ENCODE measurements at places on chromosomes 12 and 14.

DNA sequence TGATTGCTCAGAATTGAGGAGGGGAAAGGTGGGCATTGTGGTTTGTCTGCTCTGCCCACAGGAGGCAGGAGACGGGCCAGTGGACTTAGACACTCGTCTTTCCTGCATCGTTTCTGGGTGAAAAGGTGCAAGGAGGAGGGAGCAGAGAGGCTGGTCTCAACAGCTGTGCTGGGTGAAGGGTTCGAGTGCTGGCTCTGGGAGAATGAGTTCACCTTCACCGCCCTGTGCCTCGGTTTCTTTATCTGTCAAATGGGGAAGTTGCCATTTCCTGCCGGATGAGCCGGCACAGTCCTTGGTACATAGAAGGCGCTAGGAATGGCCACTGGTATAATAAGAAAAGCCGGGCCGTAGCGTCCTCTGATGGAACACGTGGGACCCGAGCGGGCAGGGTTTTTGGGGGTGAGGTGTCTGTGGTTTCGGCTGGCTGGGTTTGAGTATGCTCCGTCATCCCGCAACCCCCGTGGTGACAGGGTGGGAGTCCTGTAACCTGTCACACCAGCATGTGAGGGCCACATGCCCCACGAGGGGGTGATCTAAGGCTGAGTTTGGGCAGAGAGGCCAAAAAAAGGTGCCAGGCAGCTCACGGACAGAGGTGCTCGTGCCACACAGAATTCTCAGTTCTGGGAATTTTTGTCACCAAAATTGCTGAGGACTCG is 7.3 kb downstream of the BCL7A start:
- no peak for DNase-seq

DNA sequence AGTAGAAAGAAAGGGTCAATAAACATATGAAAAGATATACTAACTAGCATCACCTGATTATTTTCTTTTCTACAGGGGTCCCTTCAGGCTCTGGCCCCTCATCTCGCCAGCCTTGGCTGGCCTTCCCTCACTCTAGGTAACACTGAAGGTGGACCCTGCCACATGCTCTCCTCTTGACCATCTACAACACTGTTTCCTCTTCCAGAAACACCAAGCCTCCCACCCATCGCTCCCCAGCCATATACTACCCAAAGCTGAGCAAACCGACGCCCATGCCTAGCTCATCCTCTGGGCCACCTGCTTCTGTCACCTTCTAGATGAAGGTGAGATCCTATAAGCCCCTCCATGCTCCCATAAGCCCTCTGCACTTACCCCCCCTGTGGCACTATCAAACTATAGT is 14.8 kb downstream of the ANAPC5 start:
- no peak for DNase-seq

GRCh38 chr14:59583755-59584154 is 7.1 kb upstream of the CCDC175 start:
- no peak for DNase-seq

GRCh38 chr14:102867826-102868580 is 54.5 kb upstream of the AMN start:
- DNase-seq = no peak

DNA sequence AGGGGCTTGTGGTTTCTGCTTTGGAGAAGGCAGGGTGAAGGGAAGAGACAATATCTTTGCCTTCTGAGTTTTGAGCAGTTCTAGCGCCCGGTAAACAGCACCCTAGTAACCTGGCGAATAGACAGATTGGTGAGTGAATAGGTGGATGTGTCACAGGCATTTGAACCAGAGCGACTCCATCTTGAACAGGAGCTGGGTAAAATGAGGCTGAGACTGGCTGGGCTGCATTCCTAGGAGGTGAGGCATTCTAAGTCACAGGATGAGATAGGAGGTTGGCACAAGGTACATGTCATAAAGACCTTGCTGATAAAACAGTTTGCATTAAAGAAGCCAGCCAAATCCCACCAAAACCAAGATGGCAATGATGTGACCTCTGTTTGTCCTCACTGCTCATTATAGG is 643.6 kb upstream of the TMEM132C start:
- no peak for DNase-seq

GRCh38 chr14:79473651-79474050 is 737.7 kb downstream of the DIO2 start:
- no peak for DNase-seq

GRCh38 chr14:92922155-92922735 is 705 bp upstream of the CHGA start:
- DNase-seq = no peak

DNA sequence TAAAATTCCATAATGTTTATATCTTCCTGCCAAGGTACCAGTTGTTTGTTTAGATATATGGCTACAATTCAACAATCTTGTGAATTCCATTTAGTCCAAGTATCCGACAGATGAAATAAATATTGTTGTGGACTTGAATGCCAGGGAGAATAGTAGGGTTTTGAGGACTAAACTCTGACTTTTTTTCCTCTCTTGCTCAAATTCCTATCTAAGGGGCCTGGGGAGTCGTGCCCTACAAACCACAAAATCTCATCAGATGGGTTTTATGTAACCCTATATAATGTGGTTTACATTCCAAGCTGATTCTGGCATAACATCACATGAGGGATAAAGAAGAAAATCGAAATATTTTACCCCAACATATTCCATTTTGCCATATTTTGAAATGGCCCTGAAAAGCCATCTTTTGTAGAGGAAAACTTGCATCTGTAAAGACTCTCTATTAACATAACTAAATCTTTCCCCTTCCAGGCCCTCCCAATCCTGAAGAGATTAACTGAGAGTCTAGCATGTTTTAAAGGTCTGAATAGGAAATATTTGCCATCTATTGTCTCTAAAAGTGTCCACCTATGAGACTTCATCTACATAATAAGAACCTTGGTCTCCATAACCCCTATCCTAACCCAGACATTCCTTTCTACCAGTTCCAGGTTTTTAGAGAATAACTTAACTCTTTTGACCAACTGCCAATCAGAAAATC is 184.7 kb upstream of the KITLG start:
- no peak for DNase-seq
